Bronchus fibroblast of lung (primary cell): ENCODE measurements at places on chromosomes 2 and 18. TPM values are rescaled to one million over a fixed set of nuclear protein-coding genes. Genes with fewer than 3 reads are reported as not detected.

Gene DLGAP1
- 0.34 and 0.45 TPM in 2 replicates for total RNA-seq

Gene DSG1
- not detected in 2 replicates for total RNA-seq

Gene PTH2R
- under 0.01 TPM in 1 of 2 replicates, not detected in the other for total RNA-seq

Gene TSPYL6
- not detected in 2 replicates for total RNA-seq

Gene HRH4
- not detected in 2 replicates for total RNA-seq

Gene CPLX4
- not detected in 2 replicates for total RNA-seq

Gene DDX1
- 47.4 and 51.4 TPM in 2 replicates for total RNA-seq

Gene EMX1
- total RNA-seq: not detected in 2 replicates

Gene PSD4
- total RNA-seq: 8.4 and 8.8 TPM in 2 replicates

Gene ERLEC1
- 72.3 and 72.8 TPM in 2 replicates for total RNA-seq

Gene GALNT5
- 9.5 and 11.1 TPM in 2 replicates for total RNA-seq

Gene ECEL1
- not detected in 2 replicates for total RNA-seq

Gene HJURP
- 39.4 and 40.5 TPM in 2 replicates for total RNA-seq

Gene PROKR1
- total RNA-seq: not detected in 2 replicates

Gene ALPI
- not detected in 2 replicates for total RNA-seq

Gene PTMA
- 756 and 1,171 TPM in 2 replicates for total RNA-seq

Gene RAB6D
- not detected in 2 replicates for total RNA-seq

Gene ZNF385B
- total RNA-seq: not detected in 2 replicates

Gene GATA6
- total RNA-seq: 9.8 and 10.9 TPM in 2 replicates

Gene TFCP2L1
- under 0.01 TPM in 1 of 2 replicates, not detected in the other for total RNA-seq

Gene RGPD4
- not detected in 2 replicates for total RNA-seq

Gene CCDC141
- total RNA-seq: not detected in 2 replicates

Gene ETAA1
- 12.3 and 18.5 TPM in 2 replicates for total RNA-seq

Gene PPP3R1
- 14.1 and 15.6 TPM in 2 replicates for total RNA-seq

Gene CDCA7
- total RNA-seq: 29.3 and 33.8 TPM in 2 replicates

Gene SLC9A4
- total RNA-seq: not detected in 2 replicates

Gene TUBB8B
- total RNA-seq: not detected in 2 replicates

Gene IL1B
- total RNA-seq: 0.17 and 0.45 TPM in 2 replicates

Gene ACADL
- under 0.01 TPM in 1 of 2 replicates, not detected in the other for total RNA-seq

Gene LRRC30
- not detected in 2 replicates for total RNA-seq

Gene DHRS9
- total RNA-seq: not detected in 2 replicates

Gene SERPINB3
- not detected in 2 replicates for total RNA-seq

Gene TUBA3E
- not detected in 2 replicates for total RNA-seq

Gene CYRIA
- total RNA-seq: 0.74 and 1.0 TPM in 2 replicates
